T-helper 2 cell treated with Interferon-gamma antibody and Interleukin-4, amounts not matched to agents 5 μg/mL and 100 μg/mL, for 36 hours (primary cell): ENCODE measurements at places on chromosomes 6 and 20.

- no peak for DNase-seq
Observed at GRCh38 chr6:133644548-133644891, 244.4 kb upstream of the TCF21 start.

GRCh38 chr6:88004707-88005106 is 42.9 kb upstream of the SPACA1 start:
- no peak for DNase-seq

DNA sequence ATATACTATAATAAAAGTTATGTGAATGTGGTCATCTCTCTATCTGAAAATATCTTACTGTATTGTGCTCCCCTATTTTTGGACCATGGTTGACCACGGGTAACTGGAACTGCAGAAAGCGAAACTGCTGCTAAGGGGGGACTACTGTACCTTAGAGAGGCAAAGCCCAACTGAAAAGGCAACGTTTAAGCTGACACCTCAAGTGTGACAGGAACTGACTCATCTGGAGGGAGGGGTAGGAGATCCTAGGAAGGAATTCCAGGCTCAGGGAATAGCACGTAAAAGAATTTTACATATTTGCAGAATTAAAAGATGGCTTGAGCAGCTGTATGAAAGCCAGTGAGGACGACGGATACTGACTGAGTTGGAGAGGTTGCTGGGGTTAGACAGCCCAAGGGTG is 34.8 kb downstream of the ELOVL2 start:
- DNase-seq: no peak

- peak; percentile 59 for DNase-seq
Observed at GRCh38 chr20:8454137-8454712, 322.2 kb downstream of the PLCB1 start.

DNA sequence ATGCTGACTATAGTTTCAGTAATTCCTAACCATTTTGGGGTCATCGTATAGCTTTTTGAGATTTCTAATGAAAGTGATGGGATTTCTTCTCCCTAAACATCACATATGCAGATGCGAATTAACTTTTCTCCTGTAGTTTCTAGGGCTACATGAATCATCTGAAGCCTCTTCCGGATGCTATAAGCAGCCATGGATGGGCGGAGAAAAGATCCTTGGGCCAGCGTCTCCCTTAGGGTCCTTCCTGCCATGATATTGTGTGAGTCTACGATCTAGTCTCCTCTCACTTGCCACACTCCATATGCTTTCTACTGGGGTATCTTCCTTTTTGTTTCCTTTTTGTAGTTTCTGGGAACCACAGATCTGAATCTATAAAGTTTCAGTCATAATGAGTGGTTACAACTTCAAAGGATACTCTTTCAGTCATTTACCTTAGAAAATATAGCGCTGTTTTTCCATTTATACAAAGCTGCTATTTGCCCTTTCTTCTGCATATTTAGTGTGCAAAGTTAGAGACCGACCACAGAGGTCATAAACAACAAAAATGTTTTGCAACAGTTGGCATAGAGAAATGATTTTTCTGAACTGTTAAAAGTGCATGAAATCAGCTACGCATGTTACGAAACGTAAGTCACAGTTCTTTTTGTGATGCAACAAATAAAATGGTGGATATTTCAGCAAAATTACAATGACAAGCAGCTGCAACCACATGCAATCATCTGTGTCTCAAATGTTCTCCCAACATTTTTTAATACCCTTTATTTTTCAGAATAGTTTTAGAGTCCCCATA is 396.2 kb upstream of the SLC35B3 start:
- DNase-seq: no peak

- no peak for DNase-seq
Observed at GRCh38 chr20:39825950-39826349, 863.1 kb downstream of the MAFB start.

GRCh38 chr6:37655666-37656065 is 42.0 kb downstream of the MDGA1 start:
- DNase-seq: no peak
